ENCODE measurements at places on chromosomes 2 and 18.

- no peak for DNase-seq
Measured at GRCh38 chr2:41914936-41915335, 132.9 kb upstream of the PKDCC start.

GRCh38 chr18:69853051-69853450, 94.6 kb downstream of the CD226 start:
- DNase-seq, result no peak

- no peak for DNase-seq
Measured at GRCh38 chr2:8886876-8887275, 49.5 kb upstream of the KIDINS220 start.

GRCh38 chr2:241399941-241400922, 44.1 kb downstream of the FARP2 start:
- no peak for DNase-seq

GRCh38 chr18:424668-425067, 75.8 kb downstream of the COLEC12 start:
- no peak for DNase-seq

- DNase-seq, result no peak
Measured at GRCh38 chr2:239509373-239510143, 108.7 kb upstream of the HDAC4 start.

GRCh38 chr2:3899536-3900155, 196.3 kb downstream of the DCDC2C start:
- no peak for DNase-seq

DNA sequence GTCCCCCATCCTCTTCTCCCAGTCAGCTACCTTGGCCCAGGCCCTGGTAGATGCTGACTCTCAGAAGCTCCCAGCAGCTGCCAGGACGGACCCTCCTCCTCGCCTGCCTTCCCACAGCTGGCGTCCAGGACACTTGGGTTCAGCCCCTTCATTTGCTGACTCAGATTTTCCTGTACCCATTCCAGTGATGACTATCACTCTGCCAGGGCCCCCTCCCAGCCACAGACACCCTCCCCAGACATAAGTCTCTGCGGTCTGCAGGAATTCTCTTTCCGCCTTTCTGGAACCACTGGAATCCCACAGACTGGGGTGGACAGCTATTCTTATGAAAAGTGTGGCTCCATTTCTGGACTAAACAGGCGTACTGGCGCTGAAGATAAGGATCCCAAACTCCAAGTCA, 260.3 kb upstream of the EPAS1 start:
- peak; percentile 89 for DNase-seq

DNA sequence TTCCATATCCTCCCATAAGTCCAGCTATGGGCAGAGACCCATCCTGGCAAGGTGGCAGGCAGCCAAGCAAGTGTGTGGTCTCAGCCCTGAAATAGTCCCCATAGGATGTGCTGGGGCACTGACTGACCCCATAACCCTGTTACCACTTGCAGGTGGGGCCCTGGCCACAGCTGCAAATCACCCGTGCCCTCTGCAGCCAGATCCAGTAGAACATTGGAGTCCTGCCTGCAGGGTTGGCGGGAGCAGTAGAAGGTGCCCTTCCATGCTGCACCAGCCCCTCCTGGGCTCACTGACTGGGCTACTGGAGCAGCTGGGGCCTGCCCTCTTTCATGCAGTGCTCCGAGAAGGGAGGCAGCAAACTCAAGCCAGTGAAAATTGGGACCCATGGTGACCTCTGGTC, 112.6 kb upstream of the MCFD2 start:
- no peak for DNase-seq

- no peak for DNase-seq
Measured at GRCh38 chr2:36949845-36950244, 16.5 kb downstream of the STRN start.

DNA sequence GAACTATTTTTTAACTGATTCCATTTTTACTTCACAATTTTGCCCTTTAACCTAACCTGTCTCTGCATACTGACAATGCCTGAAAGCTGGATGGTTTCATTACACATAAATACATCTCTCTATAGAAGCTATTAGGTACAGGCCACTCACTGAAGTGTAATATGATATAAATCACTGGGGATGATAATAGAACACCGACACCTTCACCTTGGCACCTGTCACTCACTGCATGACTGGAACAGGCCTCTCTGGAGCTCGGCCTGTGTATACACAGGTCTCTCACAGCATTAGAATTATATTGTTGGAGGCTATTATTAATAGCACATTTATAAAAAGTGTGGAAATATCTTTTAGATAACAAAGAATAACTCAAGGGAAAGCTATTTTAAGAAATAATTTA, 138.2 kb downstream of the TMEM131 start:
- no peak for DNase-seq

DNA sequence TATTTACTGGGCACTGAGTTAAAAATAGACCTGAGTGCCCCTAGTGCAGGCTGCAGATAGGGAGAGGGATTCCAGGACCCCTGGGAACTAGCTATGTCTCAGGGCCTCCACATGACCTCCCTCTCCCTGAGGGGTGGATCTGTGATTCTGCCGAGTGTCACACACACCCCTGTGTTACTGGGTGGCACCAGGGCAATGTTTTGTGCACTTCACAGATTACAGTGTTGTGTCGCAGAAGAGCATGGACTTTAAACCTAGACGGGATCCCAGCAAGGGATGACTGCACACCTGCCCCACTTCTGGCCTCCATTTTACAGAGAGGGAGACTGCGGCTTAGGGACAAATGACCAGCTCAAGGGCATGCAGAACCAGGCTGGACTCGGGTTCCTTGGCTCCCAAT, 65.6 kb downstream of the ZFP36L2 start:
- no peak for DNase-seq

DNA sequence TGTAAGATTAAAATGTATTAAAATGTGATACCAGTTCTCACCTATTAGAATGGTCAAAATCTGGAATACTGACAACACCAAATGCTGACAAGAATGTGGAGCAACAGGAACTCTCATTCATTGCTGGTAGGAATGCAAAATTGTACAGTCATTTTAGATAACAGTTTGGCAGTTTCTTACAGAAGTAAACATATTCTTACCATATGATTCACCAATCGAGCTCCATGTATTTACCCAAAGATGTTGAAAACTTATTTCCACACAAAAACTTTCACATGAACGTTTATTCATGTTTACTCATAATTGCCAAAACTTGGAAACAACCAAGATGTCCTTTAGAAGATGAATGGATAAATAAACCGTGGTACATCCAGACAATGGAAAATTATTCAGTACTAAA, 1193.5 kb upstream of the ACVR2A start:
- no peak for DNase-seq

DNA sequence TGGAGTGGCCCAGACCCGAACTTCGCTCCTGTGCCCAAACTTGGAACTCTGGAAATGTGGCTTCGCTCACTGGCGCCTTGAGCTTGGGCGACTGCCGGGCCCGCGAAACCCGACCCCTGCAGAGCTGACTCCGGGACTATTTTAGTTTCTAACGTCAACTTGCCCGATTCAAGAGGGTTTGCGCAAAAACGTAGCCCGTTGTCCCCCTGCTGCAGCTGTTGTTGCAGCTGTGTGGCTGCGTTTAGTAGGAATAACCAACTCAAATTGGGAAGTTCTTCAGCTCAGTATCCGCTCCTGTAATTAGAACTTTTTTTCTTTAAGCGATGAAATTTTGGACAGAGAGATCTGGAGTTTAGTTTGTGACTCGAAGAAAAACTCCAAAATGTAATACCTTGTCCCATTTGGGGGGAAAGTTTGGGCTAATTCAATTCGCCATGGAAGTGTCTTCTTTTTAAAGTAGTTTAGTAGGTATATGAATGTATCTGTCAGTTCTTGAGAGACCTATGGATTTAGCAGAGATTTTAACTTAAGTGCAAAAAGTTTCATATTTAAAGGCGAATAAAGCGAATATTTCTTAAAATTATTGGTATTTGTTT, 559 bp downstream of the MYL12A start:
- DNase-seq, result no peak

GRCh38 chr2:11502740-11503292, 31.0 kb upstream of the GREB1 start:
- DNase-seq, result no peak

DNA sequence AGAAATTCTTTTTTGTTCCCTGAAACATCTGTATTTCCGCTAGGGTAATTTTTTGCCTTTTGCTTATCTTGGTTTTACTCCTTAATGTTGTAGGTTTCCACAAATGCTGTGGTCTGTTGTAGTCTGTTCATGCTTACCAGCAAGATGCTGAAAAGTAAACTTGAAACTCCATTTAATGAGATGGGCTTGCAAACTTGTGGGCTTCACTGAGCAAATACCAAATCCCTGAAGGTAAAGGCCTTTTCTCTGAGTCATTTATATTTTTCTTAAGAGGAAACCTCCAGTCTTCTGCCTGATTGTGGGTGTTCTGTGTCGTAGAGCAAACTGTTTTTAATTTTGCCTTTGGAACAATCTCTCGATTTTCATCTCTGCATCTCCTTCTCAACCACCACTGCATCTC, 9.3 kb downstream of the SP140 start:
- no peak for DNase-seq

DNA sequence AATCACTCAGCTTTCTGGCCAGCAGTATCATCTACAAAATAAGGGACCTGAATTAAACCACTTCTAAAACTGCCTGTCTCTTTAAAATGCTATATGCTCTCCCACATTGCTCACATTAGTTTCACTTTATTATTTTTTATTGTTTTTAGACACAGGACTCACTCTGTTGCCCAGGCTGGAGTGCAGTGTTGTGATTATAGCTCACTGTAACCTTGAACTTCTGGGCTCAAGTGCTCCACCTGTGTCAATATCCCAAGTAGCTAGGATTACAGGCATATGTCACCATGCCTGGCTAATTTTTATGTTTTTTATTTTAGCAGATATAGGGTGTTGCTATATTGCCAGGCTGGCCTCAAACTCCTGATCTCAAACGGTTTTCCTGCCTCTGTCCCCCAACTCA, 591.3 kb upstream of the ZNF804A start:
- no peak for DNase-seq

DNA sequence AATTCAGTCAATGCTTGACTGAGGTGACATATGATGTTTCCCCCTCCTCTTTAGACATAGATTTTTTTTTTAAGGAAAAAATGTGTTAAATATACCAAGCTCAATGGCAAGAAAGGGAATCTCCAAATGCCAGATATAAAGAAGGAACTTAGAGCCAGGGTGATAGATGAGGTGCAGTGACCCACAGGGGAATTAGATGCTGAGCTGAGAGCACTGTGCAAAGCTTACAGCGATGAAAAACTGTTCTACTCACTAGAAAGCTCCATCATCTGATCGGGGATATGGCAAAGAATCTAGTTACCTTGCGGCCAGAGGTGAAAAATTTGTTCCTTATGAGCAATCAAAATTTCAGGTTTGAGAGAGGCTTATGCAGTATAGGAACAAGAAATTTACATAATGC, 150.9 kb upstream of the ZFP36L2 start:
- no peak for DNase-seq

GRCh38 chr2:147623328-147623727, 221.5 kb upstream of the ACVR2A start:
- no peak for DNase-seq

GRCh38 chr18:274313-274712, 6.5 kb upstream of the THOC1 start:
- DNase-seq, result no peak

- no peak for DNase-seq
Measured at GRCh38 chr2:176560296-176560695, 291.1 kb downstream of the MTX2 start.

DNA sequence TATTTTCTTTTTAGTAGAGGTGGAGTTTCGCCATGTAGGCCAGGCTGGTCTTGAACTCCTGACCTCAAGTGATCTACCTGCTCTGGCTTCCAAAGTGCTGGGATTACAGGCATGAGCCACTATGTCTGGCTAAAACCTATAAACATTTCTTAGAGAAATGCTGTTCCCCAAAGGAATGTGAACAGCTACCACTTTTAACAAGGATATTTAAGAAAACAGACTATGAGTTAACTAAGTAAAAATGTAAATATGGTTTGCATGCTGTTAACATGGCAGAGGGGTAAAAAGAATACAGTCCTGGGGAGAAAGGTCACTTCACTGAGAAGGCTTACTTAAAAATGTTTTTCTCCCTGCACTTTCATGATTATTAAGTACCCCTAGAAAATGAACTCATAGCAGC, 57.1 kb downstream of the SLC16A14 start:
- peak; percentile 63 for DNase-seq

DNA sequence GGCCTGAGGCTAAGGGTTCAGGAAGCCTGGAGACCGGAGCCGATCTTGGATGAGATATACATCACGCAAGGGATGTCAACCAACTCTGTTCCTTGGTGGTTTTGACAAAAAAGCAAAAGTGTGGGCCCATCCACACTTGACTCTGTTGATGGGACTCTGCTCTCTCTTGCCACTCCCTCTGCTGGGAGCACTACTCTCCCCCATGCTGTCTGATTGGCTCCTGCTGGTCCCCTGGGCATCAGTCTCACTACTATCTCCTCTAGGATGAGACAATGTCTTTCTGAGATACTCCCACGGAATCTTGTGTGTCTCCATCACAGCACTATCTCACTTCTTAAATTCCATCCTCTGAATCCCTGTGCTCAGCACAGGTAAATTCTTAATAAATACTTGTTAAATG, 56.8 kb upstream of the DNMT3A start:
- DNase-seq, result no peak

- no peak for DNase-seq
Measured at GRCh38 chr2:159616286-159616701, at the start of gene BAZ2B. Gene BAZ2B (minus strand): TSS chr2:159616548. CDS start chr2:159478719, 137,829 bp downstream.

DNA sequence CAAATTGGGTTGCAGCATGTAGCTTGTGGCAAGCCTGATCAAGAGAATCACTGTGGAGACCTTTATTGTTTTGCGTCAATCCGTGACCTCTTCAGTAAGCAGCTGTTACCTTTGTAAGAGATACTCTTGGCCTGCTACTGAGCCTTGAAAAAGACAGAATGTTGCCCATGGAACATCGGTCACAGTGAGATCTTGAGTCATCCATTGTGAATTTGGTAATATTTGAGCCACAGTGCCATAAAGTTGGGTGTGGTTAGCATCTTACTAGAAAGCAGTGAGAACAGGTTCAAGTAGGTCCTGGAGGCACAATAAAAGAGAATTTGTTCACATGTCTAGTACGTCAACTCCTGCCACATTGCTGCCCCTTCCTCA, 12.7 kb upstream of the EFR3B start:
- no peak for DNase-seq

Measured in AG04449 (cell line).